ENCODE measurements at places on chromosomes 7 and 10. TPM values are rescaled to one million over a fixed set of nuclear protein-coding genes. Genes with fewer than 3 reads are reported as not detected.

DNA sequence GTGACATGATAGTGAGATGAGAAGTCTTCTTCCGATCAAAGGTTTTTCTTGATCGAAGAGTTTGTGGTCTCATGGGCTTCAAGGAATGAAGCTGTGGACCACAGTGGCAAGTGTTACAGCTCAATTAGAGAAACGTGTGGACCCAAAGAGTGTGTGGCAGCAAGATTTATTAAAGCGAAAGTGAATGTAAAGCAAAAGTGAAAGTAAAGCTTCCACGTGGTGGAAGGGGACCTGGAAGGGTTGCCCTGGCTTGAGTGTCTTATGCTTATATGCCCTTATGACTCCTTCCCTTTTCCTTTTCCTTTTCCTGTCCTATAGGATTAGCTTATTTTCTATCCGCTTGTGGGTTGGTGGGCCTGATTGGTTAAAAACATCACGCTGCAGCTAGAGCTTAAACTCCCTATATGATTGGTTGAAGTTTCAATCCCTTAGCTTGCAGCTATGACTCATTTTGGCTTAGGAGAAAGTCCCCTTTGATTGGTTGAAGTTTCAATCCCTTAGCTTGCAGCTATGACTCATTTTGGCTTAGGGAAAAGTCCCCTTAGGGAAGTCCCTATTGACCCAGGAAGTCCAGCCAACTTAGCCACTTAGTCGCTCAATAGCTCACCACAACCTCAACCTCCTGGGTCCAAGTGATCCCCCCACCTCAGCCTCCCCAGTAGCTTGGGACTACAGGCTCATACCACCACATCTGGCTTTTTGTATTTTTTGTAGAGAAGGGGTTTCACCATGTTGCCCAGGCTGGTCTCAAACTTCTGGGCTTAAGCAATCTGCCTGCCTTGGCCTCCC lies 34.7 kb downstream of the MRPS24 start:
- DNase-seq, result no peak

DNA sequence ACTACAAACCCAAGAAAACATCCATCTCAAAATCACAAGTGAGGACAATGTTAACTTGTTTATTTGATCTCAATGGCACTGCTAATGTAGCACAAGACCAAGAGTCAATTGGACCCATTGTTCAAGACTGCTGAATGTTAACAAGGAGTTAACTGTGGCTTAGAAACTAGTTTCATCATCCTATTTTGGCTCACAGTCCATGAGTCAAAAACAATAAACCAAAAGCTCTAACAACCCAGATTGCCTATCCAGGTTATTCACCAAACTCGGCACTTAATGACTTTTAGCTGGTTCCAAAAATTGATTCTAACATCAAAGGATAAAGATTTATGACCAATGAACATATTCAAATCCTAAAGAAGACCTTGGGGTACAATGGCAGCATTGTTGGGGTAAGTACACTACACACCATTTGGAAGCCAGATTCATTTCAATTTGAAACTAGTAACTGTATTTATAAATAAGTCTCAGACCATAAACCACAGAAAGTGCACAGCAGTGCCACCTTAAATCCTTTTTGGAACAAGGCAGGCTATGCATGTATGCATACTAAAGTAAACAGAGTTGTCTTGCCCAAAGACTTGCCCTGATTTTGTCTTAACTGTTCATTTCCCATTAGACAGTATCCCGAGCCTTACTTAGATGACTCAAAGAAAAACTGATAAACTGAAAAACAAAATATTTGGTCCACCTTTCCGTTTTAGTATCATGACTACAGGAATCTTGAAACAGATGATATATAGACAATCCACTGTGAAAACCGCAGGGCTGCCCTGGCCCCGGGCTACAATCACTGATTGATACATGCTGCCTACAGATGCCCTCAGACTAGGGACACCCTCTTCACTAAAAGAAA lies 84.5 kb downstream of the SRPK2 start:
- DNase-seq, result no peak

DNA sequence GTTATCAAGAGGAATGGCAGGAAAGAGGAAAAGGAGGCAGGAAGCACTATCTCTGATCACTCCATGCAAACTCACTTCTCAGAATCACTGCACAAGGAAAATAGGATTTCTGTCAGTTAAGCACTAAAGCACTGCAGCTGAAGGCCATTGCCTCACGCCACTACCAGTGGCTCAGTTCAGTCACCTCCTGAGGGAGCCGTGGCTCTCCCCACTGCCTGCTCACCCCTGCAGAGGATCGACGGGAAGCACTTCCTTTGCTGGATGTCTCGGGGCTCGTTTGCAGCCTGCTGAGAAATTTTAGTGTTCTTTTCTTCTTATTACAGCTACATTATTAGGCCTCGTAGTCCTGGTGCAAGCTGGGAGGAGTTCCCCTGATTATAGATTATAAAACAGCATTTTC lies 90.1 kb upstream of the ADCY1 start:
- no peak for DNase-seq

DNA sequence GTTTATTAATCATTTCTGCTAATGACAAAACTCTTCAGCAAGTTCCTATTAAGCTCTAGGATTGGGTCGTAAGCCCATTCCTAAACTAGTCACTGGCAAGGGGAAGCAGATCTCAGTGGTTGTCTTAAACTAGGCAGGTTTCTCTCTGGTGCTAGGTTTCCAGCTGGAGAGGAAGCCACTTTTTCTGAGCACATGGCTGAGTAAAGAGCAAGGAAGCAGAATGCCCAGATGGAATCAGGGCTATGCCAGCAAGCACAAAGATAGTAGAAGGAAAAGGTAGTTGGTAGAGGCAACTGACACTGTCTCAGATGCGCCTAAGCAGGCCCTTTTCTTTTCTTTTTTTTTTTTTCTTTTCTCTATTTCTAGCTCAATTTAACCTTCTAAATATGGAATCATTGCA lies 224.9 kb downstream of the EXOC4 start:
- DNase-seq, result no peak

DNA sequence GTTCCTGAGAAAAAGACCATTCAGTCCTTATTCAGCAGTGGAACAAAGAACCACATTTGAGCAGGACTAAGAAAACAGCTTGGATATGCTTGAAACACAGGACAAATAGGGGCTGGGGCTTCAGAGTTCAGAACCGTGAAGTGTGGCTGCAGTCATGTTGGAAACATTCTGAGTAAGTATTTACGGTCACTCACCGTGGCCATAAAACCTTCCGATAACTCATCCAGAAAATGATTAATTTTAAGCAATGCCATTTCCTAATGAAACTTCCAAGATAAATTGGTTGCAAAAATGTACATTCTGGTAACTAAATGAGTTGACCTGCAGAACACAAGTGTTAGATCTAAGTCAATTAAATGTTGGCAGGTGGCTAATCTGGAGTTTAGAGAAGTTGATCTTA lies 279.2 kb downstream of the CXCL12 start:
- no peak for DNase-seq

DNA sequence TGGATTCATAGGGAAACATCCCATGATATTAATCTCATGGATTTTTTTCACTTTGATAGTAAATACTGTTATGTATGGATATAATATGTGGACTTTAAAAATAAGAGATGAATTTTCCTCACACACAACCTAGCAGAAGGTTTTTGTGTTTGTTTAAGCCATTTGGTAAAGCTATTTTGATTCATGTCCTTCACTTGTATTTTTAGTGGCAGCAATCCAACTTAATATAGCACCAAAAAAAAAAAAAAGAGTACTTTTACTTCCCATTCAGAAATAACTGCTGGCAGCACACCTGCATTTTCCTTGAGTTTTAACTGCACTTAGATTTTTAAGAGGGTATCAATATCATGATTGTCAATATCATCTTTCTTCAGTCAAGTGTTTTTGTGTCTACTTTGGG lies 60.0 kb downstream of the MCMBP start:
- no peak for DNase-seq

GRCh38 chr7:155731380-155731779 lies 80.9 kb downstream of the SHH start:
- DNase-seq, result no peak

DNA sequence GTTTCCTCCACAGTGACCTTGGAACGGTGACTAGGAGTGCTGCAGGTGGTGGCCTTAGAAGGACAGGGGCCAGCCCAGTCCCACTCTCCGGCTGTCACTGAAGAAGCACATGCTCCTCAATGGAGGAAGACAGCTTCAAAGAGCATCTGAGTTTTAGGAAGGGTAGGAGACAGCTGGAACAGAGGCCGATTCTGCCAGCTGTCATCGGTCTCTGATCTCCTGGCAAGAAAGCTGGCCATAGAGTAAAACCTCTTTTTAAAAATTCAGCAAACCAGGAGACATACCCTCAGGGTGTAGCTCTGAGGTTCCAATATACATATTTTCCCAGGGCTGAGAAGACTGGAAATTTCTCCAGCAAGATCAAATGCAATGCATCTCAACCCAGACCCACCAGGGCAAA lies 55.9 kb downstream of the KCNMA1 start:
- no peak for DNase-seq

DNA sequence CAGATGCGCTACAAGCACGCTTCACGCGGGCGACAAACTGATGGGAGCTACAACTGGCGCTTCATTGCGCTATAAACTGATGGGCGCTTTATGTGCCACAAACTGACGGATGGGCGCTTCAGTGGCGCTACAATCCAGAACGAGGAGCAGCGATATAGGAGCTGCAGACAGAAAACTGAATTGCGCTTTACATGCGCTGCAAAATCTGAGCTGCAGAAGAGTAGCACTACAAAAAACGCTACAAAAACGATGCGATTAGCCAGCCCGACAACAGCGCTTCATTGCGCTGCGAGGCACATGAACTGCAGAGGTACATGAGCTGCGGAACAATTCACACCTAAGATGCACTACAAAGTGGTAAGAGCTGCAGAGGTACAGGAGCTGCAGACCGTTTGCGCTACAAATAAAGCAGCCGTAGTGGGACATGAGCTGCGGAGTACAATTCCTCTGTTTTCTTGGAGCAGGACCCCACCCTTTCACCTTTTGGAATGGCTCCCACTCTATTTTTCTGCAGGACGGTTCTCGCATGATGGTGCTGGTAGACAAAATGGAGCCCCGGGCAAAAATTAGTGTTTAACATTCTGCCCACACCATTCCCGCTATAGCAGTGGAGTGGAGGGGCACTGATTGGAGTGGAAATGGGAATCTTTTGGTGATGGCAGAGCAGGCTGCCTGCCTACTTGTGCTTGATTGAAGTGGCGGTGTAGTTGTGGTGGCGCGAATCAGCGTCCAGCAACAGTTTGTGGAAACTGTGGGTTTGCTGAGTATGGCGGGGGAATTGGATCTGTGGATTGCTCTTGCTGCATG lies 1.2 kb upstream of the SGCE start:
- peak; percentile 24 for DNase-seq

DNA sequence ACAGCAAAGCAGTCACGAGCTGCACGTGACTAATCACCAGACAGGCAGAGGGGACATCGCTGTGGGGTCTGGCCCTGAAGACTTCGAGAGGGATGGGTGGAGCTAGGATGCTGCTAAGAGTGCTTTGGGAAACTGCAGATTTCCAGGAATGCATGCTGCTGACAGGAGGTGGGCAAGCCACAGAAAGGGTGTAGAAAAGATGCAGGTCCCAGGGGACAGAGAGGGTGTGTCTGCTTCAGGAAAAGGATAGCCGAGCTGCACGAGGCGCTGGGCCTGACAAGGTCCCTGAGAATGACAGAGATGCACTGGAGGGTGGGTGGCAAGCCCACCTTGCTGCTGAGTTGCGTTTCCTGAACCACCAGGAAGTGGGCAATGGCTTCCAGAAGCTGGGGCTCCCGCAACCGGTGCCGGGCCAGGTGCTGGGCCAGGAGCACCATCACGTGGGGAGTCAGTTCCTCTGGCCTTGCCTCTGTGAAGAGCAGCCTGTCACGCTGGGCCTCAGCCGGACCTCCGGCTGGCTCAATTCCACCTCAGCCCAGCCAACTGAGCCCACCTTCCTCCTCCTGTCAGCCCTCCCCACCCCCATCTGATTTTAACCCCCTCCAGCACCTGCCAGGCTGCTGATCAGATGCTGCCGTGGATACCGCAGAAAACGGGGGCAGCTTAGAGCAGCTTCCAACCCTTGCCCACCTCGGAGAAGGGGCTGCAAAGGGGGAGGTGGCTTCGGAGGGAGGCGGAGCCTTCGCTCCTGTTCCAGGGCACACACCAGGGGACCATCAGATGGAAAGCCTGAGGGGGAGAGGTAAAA lies 2.2 kb downstream of the FASTK start:
- no peak for DNase-seq

- DNase-seq, result no peak
Measured at GRCh38 chr10:93995598-93996271, 2.0 kb downstream of the PLCE1 start.

DNA sequence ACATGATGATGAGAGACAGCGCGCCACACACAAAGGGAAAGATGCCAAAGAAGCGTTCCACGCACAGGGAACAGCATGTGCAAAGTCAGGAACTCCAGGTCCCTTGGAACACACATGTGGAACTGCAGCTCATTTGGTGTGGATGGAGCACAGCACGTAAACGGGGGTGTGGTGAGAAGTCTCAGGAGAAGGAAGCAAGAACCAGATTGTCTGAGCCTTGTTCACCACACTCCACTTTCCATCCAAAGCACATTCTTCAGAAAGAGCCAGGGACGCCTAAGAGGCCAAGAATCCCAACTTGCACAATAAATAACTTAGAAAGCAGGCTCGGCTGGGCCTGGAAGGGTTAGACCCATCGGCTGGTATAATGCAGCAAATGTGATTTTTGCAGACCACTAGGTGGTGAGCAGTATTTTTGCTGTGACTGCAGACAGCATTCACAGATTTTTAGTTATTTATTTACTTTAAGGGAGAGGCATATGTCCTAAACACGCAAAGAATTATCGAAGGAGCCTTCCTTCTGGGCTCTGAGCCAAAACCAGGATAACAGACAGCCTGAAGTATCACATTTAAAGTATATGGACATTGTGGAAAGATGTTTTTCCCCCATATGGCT lies 27.9 kb upstream of the ASCC1 start:
- DNase-seq, result peak; percentile 69

GRCh38 chr7:138872576-138872975 lies 74.6 kb upstream of the ATP6V0A4 start:
- DNase-seq, result no peak

- DNase-seq, result no peak
Measured at GRCh38 chr7:156993021-156993924, 17.2 kb downstream of the MNX1 start.

FKBP6 gene
- total RNA-seq, result not detected

AKR1D1 gene
- total RNA-seq, result not detected

TAS2R39 gene
- total RNA-seq, result not detected

PDLIM1 gene
- total RNA-seq, result 342 TPM

SLC18A3 gene
- 0.14 TPM for total RNA-seq

ACHE gene
- 18.4 TPM for total RNA-seq
